GM13976 (cell line): ENCODE measurements at places on chromosomes 3 and 15.

GRCh38 chr3:130748467-130748861 lies 1.8 kb upstream of the PIK3R4 start:
- DNase-seq: no peak

DNA sequence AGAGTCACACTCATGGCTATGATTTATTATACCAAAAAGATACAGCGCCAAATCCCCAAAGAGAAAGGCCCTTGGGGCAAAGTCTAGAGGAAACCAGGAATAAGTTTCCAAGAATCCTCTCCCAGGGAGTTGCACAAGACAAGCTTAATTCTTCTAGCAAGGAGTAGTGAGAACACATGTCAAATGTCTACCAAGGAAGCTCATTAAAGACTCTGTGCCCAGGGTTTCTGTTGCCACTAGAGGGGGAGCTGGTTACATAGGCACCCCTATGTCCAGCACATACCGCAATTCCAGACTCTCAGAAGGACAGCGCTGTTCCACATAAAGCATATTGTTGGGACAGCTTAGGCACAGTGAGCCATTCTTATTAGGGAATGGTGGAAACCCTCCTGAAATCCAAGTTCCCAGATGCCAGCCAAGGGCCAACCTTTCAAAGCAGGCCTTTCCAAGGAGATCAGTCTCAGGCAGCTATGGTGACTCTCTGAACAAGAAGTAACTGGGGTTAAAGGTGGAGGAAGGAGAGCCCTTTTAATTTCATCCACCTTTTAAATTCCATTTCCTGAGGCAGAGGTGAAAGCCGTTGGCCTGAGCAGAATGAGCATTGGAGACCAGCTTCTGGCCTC lies 194.2 kb downstream of the UACA start:
- DNase-seq: no peak

- no peak for DNase-seq
These were observed 528.4 kb upstream of the SEMA6D start for GRCh38 chr15:47188758-47189507.

- no peak for DNase-seq
These were observed 869.5 kb downstream of the SI start for GRCh38 chr3:164208821-164209220.

DNA sequence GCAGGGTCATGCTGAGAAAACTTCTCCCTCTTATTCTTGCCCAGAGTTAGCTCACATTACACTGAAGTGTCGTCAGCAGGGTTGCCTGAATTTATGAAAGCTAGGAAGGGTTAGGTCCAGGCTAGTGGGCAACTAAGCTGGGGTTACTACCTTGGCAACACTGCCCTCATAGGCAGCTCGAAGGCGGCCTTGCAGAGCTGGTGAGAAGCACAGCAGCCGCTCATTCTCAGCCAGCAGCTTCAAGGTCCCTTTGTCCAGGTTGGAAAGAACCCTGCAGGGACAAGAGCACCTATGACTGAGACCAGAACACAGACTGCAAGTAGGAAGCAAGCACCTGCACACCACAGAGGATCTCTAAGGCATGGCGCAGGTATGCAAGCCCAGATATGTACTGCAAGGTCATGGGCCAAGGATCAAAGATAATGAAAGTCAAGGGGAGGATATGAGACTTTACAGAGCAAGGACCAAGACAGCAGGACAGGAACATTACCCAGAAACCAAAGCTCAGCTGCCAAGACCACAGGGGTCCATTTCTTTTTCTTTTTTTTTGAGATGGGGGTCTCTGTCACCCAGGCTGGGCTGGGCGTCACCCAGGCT lies 2.8 kb downstream of the CDAN1 start:
- peak; percentile 55 for DNase-seq

DNA sequence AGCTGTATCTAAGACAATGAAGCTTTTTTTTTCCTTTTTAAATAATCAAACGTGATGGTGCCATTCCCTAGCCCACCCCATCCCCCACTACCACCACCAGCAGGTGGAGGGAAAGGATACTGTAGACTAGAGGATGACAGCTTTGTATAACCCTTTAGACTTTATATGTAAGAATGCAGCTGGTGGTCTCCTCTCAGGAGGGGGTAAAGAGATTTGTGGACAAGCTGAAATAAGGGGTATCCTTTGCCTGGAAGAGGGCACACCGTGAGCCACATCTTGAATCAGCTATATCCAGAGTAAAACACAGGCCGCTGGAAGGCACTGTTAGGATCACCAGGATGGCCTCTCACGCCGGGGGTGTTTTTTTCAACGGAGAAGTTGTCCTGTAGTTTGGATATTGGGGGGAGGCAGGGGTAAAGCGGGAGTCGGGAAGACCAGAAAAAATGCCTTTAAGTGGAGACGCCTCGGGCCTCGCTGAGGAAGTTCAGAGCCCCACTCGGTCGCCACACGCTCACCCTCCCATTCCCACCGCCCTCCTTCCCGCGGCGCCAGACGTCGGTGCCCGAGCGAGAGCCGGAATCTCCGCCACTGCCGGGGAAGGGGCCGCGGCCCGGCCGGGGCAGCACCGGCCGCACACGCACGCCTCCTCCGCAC lies 986 bp downstream of the KPNA4 start:
- DNase-seq: no peak

GRCh38 chr3:16140894-16141285 lies 33.6 kb upstream of the GALNT15 start:
- DNase-seq: no peak

GRCh38 chr3:194571491-194572142 lies 61.6 kb downstream of the TMEM44 start:
- DNase-seq: no peak

DNA sequence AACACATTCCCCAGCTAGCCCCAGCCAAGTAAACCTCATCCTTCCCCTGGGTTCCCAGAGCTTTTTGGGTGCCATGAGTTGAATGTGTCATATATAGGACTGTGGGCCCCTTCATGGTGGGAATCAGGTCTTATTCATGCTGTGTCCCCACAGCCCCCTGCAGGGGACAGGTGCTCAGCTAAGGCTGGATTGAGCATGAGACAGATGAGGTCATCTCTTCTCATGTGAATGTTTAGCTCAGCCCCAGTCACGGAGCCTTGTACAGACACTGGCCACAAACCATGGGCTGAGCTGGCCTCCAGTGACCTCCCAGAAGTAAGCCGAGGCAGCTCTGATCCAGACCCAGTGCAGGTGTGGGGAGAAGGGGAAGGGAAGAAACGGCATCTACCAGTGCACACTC lies 70.7 kb downstream of the C3orf70 start:
- DNase-seq: no peak

- no peak for DNase-seq
These were observed 359.6 kb upstream of the TPRG1 start for GRCh38 chr3:188812198-188812597.

GRCh38 chr3:138448631-138449030 lies 14.2 kb downstream of the ESYT3 start:
- DNase-seq: no peak

DNA sequence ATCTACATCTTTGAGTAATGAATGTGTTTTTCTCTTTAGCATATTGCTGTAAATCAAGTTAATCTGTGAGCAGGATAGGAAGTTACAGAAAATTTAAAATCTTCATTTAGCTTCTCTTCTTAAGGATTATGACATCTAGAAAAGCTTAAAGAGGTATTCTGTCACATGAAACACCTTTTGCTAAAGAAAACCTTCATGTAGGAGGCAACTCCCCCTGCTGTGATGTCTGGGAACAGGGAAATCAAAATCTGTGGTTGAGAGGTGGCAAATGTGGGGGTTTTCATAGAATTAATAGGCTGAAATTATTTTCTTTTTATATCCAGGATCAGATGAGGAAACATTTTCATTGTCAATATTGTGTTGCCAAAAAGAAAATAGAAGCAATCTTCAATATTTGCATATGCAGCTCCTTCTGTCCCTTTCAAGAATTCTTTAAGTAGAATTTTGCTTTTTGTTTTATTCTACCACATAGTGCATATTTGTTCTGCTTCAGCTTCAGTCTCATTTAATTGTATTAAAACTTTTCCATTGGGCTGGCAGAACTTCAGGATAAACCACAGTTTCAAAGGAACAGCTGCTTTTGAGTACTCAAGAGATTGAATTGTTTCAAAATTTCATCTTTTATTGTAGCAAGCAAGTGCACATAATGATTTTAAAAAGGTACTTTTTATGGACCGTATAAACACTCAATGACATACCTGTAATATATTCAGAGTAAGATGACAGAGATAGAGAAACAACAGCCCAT lies 128.4 kb downstream of the RAP2B start:
- DNase-seq: no peak

- DNase-seq: no peak
These were observed 60.0 kb upstream of the FLNB start for GRCh38 chr3:57948080-57948671.

- peak; percentile 37 for DNase-seq
These were observed 43.7 kb downstream of the PARP15 start for GRCh38 chr3:122621112-122621511.
